ENCODE measurements at places on chromosomes 3 and 15.

DNA sequence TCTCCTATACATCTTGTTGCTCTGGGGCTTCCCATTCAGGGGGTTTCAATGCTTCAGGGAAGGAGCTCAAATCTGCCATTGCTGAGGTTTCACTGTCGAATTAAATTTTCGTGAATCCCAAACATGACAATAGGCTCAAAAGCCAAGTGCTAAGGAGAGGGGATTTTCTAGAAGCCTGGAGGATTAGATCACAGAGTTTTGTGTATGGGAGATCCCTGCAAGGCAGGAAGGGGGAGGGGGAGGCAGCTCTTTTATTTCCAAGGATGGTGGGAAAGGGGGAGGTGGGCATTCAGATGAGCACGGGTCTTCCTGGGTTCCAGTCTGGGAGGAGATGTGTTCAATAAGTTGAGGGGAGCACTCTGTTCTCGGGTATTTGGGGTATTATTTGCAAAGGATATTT, 69.9 kb upstream of the DLG1 start:
- no peak for DNase-seq

DNA sequence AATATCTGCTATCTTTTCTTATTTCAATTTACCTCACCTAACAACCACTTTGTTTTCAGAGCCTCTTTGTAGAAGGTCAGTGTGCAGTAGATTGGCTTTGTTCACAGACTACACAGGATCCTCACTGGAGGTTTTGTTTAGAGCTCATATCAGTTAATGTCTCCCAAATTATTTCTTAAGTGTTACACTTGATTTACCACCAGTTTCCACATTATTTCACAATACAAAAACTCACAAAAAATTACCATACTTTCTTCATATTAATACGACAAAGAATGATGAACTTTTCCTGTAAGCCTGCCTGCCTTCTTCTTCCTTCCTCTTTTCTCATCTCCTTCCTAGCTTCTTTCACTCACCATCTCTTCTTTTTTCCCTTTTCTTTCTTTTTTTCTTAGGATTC, 133.3 kb downstream of the ALCAM start:
- no peak for DNase-seq

GRCh38 chr3:32880225-32880624, 62.4 kb downstream of the TRIM71 start:
- no peak for DNase-seq

GRCh38 chr15:63340878-63341277, 40.8 kb downstream of the CA12 start:
- no peak for DNase-seq

DNA sequence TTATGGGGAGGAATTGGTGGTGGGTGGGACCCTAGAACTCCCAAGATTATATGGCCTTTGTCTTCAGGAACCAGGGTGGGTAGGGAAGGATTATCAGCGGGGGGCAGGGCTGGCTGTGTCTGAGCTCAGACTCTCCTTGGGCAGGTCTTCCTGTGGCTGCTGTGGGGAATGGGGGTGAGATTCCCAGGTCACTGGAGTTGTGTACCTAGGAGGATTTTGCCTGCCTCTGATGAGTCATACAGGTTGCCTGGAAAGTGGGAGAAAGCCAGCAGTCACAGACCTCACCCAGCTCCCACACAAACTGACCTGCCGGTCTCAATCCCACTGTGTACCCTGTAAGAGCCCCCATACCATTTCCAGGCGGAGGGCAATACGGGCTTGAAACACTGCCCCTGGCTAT, 209.9 kb upstream of the CNTN3 start:
- no peak for DNase-seq

GRCh38 chr3:189143771-189144170, 28.0 kb upstream of the TPRG1 start:
- no peak for DNase-seq

GRCh38 chr3:171606151-171606751, 146.0 kb upstream of the TNIK start:
- peak; percentile 67 for DNase-seq

- peak; percentile 63 for DNase-seq
Observed at GRCh38 chr15:47194718-47195117, 522.6 kb upstream of the SEMA6D start.

GRCh38 chr15:84099181-84099580, 136.4 kb upstream of the GOLGA6L4 start:
- DNase-seq, result peak; percentile 63

DNA sequence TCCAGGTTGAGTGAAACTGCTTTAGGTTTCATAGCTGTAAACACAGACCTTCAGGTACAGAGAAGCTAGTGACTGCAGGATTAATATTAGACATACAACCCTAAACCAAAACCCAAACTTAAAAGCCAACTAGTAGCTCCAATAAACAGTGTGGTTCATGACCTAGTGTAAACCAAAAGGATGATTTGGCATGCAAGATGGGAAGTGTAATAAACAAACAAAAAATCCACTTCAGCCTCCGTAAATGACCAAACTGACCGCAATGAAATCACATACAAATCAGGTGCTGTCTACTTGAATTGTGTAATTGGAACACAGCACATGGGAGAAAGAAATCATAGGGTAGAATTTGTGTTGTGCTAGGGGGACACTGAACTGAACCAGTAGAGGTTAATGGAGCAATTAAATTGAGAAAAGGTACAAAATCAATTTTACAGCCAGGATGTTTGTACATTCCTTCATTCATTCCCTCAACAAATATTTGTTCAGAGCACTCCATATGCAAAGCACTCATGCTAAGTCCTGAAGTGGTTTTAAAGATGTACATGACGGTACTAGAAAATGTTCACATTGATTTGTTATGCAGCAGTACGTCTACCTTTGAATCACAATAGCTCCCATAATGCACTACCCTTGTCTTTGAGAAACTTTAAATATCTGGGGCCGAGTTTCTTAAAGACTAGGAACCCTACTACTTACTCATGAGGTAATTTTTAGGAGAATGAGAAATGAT, 21.4 kb upstream of the CHST2 start:
- no peak for DNase-seq

DNA sequence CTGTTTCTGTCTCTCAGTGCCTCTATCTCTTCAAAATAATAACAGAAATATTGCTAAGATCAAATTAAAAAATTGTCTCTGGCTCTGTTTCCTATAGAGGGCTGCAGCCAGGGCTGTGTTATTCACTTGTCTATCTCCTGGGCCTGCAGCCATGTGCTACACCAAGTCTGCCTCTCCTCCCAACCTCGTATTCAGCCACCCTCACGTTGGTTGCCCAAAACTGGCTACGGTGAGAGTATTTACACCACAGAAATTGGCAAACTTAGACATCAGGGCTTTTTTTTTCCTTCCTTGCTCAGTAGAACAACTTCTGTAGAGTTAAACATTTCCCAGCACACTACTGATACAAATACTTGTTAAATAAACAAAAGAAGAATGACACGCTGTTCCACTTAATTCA, 320.9 kb upstream of the ICE2 start:
- DNase-seq, result no peak

GRCh38 chr3:119098619-119099222, 47.2 kb upstream of the TEX55 start:
- peak; percentile 58 for DNase-seq

GRCh38 chr3:160027541-160028195, 39.0 kb downstream of the IL12A start:
- DNase-seq, result peak; percentile 66

DNA sequence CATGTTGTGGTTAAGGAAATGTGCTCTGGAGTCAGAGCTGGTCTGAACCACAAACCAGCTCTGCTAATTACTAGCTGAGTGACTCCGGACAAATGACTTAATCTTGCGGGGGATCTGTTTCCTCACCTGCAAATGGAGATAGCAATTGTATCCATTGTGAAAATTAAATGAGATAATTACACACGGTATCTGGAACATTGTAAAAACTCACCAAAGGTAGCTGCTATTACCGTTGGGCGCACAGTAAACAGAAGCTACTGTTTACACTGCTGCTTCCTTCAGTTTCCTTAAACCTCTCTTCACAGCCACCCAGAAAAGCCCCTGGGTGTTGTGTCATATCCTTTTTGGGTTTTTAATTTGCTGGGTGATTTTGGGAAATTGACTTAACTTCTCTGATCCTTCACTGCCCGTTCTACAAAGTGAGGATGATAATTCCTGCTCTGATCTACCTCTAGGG, 107.8 kb downstream of the MEGF11 start:
- DNase-seq, result no peak

DNA sequence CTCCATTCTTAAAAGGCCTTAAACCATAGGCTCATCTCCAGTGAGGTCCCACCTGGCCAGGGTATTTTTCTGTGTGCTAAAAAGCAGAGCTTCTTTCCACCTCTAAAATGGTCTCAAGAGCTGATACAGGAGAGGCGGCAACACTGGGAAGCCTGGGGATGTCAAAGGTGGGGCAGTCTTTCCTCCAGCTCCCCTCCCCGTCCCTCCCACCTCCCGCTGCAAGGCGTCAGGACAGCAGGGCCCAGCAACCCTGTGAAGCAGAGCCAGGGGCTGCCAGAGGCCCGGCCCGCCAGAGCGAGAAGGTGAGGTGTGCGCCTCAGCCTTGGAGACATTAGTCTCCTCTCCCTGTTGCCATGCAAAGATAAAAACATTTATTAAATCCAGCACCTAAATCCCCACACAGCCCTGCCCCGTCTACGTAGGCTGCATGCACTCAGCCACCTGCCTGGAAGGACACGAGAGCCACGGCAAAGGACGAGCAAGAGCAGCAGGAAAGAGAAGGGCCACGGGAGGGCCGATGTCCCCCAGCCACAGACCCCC, 75.6 kb downstream of the FAM174B start:
- no peak for DNase-seq

- no peak for DNase-seq
Observed at GRCh38 chr15:52498706-52499105, 30.0 kb downstream of the MYO5A start.

DNA sequence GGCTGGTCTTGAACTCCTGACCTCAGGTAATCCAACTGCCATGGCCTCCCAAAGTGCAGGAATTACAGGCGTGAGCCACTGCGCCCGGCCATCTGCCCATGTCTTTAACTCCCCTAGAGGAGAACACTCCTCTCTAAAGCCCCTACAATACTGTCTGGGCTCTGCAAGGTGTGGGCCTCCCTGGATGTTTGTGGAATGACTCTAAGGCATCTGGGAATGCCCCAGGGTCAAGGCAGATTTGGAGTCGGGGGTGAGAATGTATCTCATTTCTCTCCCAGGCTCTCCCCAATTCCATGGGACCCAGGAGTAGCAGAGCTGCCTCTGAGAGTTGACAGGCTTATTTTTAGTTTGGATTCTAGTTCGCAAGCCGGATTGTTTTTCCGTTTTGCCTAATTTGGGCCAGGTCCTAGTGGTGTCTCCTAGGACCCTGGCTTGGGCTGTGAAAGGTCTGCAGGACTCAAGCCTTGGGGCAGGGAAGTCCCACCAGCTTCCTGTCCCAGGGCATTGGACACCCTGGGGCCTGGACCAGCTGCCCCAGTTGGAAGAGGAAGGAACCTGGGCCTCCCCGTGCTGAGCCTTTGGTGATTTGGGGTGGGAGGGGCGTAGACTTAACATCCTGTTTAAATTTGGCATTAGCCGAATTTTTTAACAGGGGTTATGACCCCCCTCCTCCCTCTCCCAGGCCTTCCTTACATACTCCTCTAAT, 53.5 kb downstream of the MAGEF1 start:
- DNase-seq, result no peak

DNA sequence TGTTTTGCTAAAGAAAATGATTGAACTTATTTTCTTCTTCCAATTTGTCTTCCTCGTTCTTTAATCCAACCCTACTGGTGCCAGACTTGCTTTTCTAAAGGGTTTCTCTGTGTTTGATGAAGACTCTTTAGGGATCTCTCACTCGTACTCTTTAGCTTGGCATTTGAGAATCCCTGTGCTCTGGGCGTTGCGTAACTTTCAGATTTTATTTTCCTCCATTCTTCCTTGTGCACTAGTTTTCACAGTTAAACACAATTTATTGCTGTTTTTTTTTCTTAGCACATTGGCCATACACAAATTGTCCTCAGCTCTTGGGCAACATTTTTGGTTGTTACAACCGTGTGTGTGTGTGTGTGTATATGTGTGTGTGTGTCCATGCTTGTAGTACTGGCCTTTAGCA, 95.8 kb upstream of the ADAMTSL3 start:
- DNase-seq, result no peak

GRCh38 chr3:78888635-78889034, 879.2 kb downstream of the ROBO1 start:
- no peak for DNase-seq

- no peak for DNase-seq
Observed at GRCh38 chr3:167066977-167067786, 312.9 kb downstream of the ZBBX start.

- no peak for DNase-seq
Observed at GRCh38 chr15:63210151-63211091, 21.0 kb downstream of the RAB8B start.

DNA sequence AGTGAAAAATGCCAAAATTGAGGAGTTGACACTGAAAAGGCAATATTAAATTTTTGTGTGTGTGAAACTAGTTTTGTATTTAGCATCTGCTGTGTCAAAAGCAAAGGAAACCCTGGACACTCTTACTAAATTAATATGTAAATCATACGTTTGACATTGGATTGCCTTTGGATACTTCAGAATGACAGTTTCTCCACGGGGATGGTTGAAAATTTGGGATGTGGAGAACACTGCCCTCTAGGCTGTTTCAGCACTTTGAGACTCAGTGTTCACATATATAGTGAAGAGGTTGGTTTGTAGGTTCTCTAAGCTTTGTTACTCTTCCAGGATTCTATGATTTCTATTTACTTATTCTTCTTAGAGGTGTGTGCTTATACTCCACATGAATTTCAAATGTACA, 3.0 kb downstream of the ROBO2 start:
- DNase-seq, result no peak

DNA sequence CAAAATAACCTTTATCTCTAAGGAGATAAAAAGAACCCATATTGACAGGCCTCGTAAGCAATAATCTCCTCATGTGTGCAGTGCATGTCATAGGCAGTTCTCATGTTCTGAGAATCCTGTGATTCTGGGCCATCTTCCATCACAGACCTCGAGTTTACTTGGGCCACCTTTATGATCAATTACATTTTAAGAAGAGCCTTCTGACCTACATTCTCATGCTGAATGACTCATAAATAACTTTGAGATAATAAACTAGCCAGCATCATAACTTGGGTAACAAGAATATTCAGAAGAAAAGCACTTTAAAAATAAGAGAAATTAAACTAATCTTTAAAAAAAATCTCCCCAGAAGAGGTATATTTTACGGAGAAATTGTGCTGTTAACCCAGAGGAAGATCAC, 310.7 kb upstream of the ZNF717 start:
- DNase-seq, result peak; percentile 4

- DNase-seq, result peak; percentile 47
Observed at GRCh38 chr3:106339551-106339950, 470.7 kb upstream of the CBLB start.

GRCh38 chr3:145183261-145183660, 977.7 kb downstream of the PLOD2 start:
- DNase-seq, result peak; percentile 70

DNA sequence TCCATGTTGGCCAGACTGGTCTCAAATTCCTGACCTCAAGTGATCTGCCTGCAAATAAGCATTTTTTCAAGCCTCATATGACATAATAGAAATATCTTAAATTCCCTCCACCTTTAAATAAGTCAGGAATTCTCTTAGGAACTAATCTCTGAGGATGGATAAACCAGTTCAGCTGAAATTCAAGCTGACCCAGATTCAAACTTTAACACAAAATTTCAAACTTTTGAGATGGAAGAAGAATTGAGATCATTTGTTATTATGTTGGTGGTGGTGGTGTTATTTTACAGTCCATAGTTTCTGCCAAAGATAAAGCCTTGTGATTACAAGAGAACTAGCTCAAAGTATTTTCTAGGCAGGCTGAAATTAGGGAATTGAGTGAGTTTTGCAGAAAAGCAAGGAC, 85.5 kb downstream of the SSR3 start:
- no peak for DNase-seq
